SW480 (cell line): ENCODE measurements at places on chromosomes 13 and 19.

- no peak for DNase-seq
These were observed 15.0 kb downstream of the GJB6 start for GRCh38 chr13:20217168-20217567.

- no peak for DNase-seq
These were observed 2.7 kb downstream of the WIZ start for GRCh38 chr19:15447057-15447456.

GRCh38 chr13:73833325-73834070 lies 300.7 kb downstream of the KLF12 start:
- DNase-seq: no peak

DNA sequence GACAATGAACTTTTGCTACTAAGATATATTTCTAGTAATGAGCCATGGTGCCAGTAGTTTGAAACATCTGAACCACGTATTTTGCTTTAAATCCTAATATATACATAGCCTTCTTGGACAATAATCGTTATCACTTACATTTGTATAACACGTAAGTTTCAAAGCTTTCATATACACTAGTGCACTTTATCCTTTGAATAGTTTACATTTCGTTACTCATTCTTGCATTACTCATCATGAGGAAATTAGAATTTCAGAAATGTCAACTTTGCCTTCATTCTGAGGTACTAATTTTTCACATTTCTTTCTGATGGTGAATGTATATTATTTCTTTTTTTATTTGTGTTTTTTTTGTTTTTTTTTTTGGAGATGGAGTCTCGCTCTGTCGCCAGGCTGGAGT lies 5.8 kb downstream of the KBTBD7 start:
- no peak for DNase-seq

- DNase-seq: no peak
These were observed 87.8 kb downstream of the LMO7 start for GRCh38 chr13:75723901-75724300.

DNA sequence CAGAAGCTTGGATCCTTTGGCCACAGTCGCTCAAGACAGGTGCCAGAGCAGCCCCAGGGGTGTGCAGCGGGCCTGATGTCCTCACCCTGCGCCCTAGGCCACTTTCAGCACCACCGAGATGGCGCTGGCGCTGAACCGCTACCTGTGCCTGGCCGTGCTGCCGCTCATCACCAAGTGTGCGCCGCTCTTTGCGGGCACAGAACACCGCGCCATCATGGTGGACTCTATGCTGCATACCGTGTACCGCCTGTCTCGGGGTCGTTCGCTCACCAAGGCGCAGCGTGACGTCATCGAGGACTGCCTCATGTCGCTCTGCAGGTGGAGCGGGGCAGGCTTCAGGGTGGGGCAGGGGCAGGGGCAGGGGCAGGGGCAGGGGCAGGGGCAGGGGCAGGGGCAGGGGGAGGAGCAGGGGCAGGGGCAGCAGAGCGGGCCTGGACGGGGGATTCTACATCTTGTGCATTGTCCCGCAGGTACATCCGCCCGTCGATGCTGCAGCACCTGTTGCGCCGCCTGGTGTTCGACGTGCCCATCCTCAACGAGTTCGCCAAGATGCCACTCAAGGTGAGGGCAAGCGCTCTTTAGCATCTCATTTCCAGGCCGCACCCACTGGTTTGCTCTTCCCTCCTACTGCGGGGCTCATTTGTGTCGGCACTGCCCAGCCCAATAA lies 69.1 kb downstream of the RYR1 start:
- peak; percentile 75 for DNase-seq

DNA sequence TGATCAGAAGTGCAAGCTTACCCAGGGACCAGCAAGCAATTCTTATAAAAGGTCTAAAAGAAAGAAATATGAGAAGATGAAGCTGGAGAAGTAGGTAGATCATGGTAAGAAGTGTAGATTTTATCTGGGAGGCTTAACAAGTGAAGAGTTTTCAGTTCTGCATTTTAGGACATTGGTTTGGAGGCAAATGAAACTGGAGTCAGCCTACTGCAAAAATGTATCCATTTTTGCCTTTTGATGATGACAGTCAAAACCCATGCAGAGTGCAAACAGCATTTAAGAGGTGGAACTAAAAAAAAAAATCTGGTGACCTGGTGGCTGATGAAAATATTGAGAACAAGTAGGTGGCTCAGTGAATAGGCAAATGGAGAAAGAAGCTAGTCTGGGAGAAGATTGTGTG lies 216.9 kb downstream of the DNAJC15 start:
- no peak for DNase-seq

- DNase-seq: no peak
These were observed 19.3 kb downstream of the RNASEH2B start for GRCh38 chr13:50928659-50929462.

DNA sequence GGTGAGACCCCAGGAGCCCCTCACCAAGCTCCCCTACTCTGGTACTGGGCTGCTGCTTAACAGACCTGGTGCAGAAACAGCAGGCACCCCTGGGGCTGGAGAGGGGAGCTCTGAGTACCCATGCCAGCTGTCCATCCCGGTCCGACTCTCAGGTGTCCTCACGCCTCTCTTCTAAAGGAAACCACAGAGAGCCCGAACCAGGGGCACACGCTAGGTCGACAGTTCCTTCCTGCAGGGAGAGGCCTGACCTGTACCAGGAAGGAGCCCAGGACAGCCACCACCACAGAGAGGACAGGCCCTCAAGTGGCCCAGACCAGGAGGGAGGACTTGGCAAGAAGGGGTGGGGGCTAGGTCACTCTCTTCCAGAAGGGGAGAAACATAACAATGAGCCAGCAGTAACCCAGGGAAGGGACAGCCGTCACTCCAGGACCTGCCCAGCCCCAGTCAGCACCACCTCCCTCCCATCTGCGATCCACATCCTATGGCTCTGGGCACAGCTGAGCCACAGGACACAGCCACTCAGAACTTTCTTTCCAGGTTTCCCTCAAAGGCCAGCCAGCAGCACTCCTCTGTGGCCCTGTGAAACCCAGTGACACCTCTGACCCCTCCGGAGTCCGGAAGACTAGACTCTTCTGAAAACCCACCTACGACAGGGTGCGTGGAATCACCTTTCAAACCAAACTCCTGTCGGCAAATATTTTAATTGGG lies 13.0 kb upstream of the SLC35E1 start:
- no peak for DNase-seq

- no peak for DNase-seq
These were observed 1466.9 kb downstream of the UQCRFS1 start for GRCh38 chr19:27745978-27746542.

- no peak for DNase-seq
These were observed 5.5 kb downstream of the ARRDC2 start for GRCh38 chr19:18013210-18014111.

GRCh38 chr19:55611983-55612645 lies 6.7 kb downstream of the ZNF865 start:
- no peak for DNase-seq

DNA sequence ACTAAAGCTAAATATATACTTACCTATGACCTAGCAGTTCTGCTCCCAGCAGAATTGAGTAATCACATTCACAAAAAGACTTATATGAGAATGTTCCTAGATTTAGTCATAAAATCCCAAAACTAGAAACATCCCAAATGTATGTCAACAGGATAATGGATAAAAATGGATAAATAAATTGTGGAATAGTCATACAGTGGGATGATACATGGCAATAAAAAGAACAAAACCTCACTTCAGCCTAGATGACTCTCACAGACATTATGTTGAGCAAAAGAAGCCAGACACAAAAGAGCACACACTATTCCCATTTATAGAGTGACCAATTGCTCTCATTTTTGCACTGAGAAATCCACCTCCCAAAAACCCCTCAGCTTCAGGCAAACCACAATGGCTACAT lies 352.4 kb upstream of the HTR2A start:
- no peak for DNase-seq

GRCh38 chr19:45959517-45960025 lies 14.1 kb downstream of the NOVA2 start:
- DNase-seq: no peak

- no peak for DNase-seq
These were observed 8.8 kb upstream of the CD22 start for GRCh38 chr19:35320065-35320713.

- DNase-seq: no peak
These were observed 10.6 kb downstream of the CALM3 start for GRCh38 chr19:46611776-46612175.

- no peak for DNase-seq
These were observed 118.5 kb downstream of the ATP8A2 start for GRCh38 chr13:25490236-25490635.

- no peak for DNase-seq
These were observed 92.6 kb downstream of the SIPA1L3 start for GRCh38 chr19:37999309-38000213.

- DNase-seq: no peak
These were observed 17.7 kb downstream of the CRTC1 start for GRCh38 chr19:18701250-18701608.

- no peak for DNase-seq
These were observed 185.6 kb downstream of the MTUS2 start for GRCh38 chr13:29005763-29006120.

DNA sequence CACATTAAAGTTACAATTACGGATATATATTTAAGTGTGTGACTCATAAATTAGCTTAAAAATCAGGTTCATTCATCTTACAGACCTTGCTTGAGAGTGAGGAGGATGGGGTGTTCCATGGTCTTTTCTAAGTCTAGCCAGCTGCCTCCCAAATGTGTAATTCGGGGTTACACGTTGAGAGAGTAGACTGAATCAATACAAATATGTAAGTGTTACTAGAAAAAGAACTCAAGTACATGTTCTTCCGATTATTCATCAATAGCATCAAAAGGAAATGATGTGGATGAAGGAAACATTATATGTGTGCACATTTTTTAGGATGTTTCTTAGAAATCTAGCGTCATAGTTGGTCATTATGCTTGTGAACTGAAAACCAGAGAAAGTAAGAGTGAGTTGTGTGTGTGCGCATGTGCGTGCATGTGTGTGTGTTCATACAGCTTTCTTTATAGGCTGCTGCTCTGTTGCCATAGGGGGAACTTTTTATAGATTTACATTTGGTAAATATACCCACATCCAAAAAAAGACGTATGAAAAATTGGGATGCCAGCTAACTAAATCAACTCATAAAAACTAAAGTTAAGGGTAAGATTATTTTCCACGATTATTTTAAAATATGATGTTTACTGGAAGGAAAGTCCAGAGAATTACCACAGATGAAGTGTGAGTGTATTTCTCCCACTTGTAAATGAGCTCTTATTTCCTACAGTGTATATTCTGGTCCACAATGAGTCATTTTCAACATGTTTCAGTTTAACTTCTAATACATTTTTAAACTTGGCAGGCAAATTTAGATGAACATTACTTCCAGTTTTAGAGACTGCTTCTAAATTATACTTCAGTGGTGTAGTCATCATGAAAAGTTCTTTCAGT lies 82.4 kb downstream of the PIBF1 start:
- DNase-seq: no peak

- no peak for DNase-seq
These were observed 123.1 kb upstream of the FREM2 start for GRCh38 chr13:38563739-38564138.

GRCh38 chr19:1445185-1445931 lies 4.6 kb upstream of the APC2 start:
- peak; percentile 34 for DNase-seq

DNA sequence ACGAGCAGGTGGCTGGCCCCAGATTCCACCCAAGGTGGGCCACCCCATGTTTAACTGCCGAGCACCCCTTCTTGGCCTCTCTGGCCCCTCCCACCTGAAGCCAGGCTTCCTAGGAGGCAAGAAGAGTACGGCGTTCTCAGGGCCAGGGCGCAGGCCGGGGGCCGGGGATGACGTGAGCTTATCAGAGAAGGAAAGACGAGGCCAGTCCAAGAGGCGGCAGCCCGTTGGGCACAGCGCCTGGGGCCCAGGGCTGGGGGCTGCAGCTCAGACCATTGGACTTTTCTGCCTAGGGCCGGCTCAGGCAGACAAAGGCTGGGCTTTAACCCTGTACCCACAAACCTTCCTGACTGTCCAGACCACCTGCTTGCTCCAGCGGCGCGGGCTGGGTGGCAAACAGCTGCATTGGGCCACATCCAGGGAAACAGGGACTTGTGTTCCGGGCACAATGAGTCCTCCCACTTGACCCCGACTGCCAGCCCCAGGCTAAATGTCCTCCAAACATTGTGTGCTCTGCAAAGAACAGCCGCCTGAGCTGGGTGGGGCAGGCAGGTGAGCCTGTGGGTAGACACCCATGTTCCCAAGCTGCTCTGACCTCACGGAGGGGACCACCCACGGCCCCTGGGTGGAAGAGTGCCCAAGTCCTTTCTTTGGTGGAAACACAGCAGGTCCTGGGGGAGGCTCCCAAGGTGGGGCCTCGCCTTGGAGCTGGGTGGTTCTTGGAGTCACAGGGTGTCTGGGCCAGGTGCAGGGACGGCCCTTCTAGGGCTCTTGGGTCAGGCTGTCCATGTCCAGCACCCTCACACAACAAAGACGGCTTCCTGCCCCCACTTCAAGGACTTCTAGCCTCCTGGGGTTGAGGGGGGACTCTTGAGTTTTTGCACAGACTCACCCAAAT lies 21.9 kb downstream of the COMP start:
- no peak for DNase-seq

DNA sequence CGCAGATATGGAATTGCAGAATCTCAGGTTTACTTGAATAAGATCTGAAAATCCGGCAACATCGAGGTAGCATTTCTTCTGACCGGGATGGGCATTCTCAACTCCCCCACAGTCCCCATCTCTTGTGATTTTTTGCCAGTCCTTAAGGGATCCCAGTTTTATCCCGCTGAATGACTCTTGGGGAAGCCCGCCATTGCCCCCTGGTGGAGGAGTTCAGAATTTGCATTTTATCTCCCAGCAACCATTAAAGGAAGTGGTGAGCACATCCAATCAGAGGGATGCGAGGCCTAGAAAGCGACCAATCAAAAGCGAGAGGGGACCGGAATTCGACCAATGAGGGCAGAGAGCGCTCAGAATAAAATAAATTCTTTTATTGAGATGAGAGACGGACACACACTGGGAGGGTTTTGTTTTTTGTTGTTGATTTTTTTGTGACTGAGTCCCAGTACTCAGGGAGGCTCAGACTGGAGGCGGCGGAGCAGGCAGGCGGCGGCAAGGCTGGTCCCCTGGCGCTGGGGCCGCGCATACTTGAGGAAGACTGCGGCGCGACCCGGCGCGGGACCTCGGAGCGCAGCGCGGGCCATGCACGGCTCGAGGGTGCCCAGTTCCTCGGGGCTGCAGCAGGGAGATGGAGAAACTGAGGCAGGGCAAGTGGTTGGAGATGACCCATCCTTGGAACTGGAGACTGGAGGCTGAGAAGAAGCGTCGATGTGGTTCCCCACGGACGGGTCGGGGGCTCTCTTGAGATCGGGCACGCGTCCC lies 3.9 kb upstream of the TTC9B start:
- DNase-seq: peak; percentile 94

- no peak for DNase-seq
These were observed 21.0 kb downstream of the NLRP9 start for GRCh38 chr19:55717251-55717650.

- no peak for DNase-seq
These were observed 29.1 kb downstream of the SIGLEC5 start for GRCh38 chr19:51600940-51601580.

- DNase-seq: no peak
These were observed 614.4 kb upstream of the PCDH9 start for GRCh38 chr13:67844574-67844973.
